ENCODE measurements at places on chromosomes 12 and 14. TPM values are rescaled to one million over a fixed set of nuclear protein-coding genes. Genes with fewer than 3 reads are reported as not detected.

The PLEKHD1 gene
- polyA plus RNA-seq, result 0.06 TPM

The GLIPR1L1 gene
- not detected for polyA plus RNA-seq

The NFKBIA gene
- polyA plus RNA-seq, result 121 TPM

The ERBB3 gene
- 102 TPM for polyA plus RNA-seq

The MYH6 gene
- polyA plus RNA-seq, result 0.20 TPM

The RNASE3 gene
- polyA plus RNA-seq, result not detected

The GZMH gene
- polyA plus RNA-seq, result 1.2 TPM

The NXPH4 gene
- 0.73 TPM for polyA plus RNA-seq

The GYS2 gene
- polyA plus RNA-seq, result 12.2 TPM

The PCBP2 gene
- polyA plus RNA-seq, result 330 TPM

The INHBE gene
- polyA plus RNA-seq, result 0.01 TPM

The RXYLT1 gene
- polyA plus RNA-seq, result 8.3 TPM

The EPYC gene
- not detected for polyA plus RNA-seq

The WSCD2 gene
- 0.51 TPM for polyA plus RNA-seq

The CD163L1 gene
- 0.88 TPM for polyA plus RNA-seq

The RPL10L gene
- not detected for polyA plus RNA-seq

The ATXN2 gene
- polyA plus RNA-seq, result 18.0 TPM

The LBHD2 gene
- polyA plus RNA-seq, result not detected

The TSPAN19 gene
- 0.05 TPM for polyA plus RNA-seq

The CACNA1C gene
- polyA plus RNA-seq, result 2.5 TPM

The OVCH1 gene
- 0.01 TPM for polyA plus RNA-seq

The LMO3 gene
- polyA plus RNA-seq, result 0.91 TPM

The SDR9C7 gene
- 16.8 TPM for polyA plus RNA-seq

The RIPK3 gene
- 13.3 TPM for polyA plus RNA-seq
